Adipocyte (in vitro differentiated cells): ENCODE measurements at places on chromosomes 13 and 19.

- DNase-seq = no peak
Observed at GRCh38 chr19:58318297-58318696, 8.5 kb upstream of the ZSCAN22 start.

DNA sequence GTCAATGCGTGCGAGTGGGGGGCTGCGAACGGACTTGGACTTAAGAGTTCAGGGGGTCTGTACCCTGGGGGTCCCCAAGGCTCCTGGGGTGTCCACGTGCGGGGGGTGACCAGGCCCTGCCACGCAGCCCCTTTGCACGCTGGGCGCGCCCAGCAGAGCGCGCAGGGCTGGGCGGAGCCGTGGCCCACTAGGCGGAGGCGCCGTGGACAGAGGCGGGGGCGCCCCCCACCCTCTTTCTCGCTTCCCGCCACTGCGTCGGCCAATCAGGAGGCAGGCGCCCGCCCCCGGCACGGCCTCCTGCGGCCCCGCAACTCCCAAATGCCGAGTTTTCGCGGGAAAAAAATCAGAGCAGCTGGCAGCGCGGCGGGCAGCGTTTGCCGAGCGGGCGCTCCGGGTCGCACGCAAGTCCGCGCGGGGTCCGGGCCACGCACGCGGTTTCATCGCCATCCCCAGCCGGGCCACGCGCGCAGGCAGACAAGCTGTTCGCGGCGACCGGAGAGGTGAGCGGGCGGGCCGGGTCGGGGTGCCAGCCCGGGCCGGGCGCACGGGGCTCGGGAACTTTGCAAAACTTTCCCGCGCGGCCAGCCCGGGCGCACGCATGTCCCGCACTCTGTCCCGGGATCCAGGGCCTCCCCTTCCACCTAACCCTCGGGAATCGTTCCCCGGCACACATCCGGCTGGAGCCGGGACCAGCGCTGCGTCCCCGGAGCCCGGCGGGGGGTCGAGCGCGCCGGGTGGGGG lies at the start of gene UHRF1:
Gene UHRF1 (plus strand): TSS at position 346 of the 741 bp plus-strand sequence. CDS start 1,385 bp downstream, outside the sequence.
- no peak for DNase-seq

DNA sequence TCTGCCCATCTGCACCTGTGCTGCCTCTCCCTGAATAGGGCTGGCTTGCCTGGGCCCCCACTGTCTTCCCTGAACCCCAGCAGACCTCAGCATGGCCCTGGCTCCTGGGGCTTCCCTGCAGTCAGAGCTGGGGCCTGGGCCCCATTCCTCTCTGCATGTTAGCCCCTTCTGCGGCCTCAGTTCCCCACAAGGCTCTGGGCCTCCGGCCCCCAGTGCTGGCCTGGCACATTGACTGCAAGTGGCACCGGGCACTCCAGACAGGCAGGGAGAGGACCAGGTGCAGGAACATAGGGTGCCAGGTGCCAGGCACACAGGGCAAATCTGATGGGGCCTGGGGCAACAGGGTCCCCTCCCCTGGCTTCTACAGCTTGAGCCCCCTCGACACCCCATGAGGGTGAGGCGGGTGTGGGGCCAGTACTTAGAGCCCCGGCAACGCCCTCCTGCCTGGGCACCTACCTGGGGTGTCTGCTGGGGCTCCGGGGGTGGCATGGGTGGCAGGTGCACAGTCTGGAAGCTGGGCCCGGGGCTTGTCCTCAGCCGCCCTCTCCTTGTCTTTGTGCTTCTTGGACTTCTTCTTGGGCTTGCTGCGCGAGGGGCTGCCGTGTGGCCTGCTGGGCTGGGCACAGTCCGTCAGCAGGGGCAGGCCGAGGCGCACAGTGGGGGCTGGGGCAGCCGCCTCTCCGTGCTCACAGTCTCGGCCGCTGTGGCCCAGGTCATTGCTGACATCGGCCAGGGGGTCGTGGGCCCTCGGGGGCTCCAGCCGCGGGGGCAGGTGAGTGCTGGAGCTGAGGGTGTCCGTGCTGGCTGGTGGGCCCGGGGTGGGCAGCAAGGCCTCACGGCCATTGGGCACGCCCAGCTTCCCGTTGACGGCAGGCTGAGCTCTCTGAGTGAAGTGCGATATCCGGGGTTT lies 12.3 kb upstream of the ISYNA1 start:
- DNase-seq = no peak

GRCh38 chr19:3365836-3366752 lies at the start of gene NFIC:
TSS of gene NFIC (plus strand) at chr19:3366583. CDS start at chr19:3366637, 54 bp downstream.
- peak; percentile 87 for DNase-seq

DNA sequence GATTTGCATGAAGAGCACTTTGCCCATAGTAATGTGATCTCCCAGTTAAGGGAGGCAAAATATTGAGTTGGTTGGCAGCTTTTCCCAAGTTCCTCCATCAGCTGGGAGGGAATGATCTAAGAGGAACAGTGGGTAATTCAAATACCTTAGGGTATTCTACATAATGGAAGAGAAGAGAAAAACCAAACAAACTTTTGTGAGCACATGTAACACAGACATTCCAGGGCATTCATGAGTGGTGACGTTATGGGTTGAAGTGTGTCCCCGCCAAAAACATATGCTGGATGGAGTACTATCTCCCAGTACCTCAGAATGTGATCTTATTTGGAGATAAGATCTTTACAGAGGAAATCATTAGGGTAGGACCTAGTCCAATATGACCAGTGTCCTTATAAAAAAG lies 220.1 kb downstream of the FOXO1 start:
- DNase-seq = no peak

DNA sequence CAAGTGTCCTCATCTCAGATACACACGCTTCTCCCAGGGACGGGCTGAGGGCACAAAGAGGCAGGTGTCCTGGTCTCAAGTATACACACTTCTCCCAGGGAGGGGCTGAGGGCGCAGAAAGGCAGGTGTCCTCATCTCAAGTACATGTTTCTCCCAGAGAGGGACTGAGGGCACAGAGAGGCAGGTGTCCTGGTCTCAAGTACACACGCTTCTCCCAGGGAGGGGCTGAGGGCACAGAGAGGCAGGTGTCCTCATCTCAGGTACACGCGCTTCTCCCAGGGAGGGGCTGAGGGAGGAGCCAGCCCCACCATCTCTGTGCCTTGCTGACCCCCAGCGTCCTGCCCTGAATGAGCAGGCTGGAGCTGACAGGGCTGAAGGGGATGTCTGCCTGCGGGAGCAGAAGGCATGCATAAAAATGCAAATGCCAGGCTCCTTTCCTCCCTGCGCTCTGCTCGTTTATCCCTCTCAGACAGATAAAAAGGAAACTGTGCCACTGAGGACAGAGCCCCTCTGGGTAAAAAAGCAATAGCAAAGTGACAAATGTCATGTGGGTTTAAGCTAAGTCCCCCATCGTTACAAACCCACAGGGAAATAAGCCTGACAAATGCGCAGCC lies 96.1 kb upstream of the UQCRFS1 start:
- no peak for DNase-seq

- no peak for DNase-seq
Observed at GRCh38 chr13:71137101-71137500, 729.9 kb downstream of the DACH1 start.

DNA sequence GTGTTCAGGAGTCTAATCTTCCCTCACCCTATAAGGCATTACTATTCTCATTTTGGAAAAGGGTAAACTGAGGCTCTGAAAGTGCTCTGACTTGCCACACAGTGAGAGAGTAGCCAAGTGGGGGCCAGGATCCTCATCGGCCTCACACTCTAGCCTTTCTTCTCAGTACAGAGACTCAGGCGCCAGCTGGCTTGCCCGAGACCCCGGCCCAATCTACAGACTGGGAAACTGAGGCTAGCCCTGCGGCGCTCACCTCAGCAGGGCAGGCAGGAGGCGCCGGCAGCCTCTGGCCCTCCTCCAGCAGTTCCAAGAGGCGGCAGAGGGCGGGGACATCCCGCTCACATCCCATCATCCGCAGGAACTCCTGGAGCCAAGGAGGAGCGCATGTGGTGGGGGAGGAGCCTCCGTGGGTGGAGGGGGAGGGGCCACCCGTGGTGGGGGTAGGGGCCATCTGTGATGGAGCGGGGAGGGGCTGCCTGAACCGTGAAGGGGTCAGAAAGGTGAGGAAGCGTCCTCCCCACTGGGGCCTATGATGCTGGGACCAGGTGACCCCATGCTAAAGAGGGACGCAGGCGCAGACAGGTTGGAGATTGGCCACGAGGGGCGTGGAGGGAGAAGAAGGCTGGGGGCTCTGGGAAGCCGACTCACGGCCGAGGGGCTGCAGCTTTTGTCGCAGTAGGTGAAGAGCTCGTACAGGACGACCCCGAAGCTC lies 8.7 kb upstream of the INSL3 start:
- no peak for DNase-seq

GRCh38 chr13:24060993-24061392 lies 99.5 kb upstream of the SPATA13 start:
- no peak for DNase-seq

- DNase-seq = peak; percentile 21
Observed at GRCh38 chr13:45258334-45258675, 57.5 kb upstream of the KCTD4 start.

DNA sequence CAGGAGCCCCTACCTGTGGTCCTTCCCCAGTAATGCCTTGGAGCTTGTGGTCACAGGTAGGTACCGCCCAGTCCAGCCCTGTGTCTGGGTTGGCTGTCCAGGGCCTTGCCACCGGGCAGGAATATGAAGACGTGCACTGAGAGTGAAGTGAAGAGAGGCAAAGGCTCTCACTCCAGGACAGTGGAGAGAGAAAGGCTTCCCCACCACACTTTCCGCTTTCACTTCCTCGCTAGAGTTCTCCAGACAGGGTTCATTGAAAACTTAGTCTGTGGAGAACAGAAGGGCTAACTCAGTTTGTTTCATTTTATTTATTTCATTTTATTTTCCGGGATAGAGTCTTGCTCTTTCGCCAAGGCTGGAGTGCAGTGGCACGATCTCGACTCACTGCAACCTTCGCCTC lies 14.2 kb downstream of the FCAR start:
- DNase-seq = no peak

DNA sequence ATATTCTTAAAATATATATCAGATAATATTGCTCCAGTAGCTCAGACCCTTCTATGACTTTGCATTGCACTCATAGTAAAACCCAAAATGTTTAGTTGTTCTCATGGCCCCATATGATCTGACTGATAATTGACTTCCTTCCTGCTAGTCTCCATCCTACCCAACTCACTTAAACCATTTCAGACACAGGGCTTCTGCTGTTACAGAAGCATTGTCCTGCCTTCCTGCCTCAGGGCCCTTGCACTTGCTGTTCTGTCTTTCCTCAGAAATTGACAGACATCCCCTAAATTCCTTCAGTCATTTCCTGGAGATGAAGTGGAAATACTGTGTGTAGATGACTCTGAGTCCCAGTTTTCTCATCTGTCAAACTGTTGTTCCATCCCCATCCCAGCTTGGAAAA lies 19.7 kb downstream of the FBXL12 start:
- no peak for DNase-seq

DNA sequence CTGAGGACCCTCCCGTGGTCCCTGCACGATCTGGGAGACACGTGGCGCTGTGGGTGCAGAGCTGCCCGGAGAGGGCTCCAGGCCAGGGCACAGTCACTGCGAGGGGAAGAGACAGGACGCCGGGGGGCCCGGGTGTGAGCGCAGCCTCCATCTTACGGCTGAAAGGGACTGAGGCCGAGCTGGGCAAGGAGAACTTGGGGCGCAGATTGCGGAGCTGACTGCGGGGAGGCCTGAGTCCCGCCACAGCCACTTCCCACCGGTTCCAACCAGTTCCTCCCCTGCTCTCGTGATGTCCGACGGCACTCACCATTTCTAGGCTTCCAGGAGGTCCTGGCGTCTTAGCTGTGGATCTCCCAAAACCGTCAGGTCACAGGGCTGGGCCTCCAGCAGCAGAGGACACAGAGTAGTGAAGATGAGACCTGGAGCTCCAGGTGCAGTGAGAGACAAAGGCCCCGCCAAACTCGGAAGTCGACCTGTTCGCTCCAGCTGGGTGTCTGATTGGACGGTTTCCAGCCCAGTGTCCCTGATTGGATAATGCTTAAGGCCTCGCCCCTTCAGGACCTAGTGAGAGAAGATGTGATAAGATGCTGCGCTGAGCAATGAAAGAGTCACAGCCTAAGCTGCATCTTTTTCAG lies 4.8 kb upstream of the ZNF253 start:
- DNase-seq = no peak

GRCh38 chr19:46221981-46222610 lies 7.4 kb upstream of the IGFL1 start:
- peak; percentile 67 for DNase-seq

GRCh38 chr13:45063261-45063860 lies 56.9 kb upstream of the GTF2F2 start:
- no peak for DNase-seq

DNA sequence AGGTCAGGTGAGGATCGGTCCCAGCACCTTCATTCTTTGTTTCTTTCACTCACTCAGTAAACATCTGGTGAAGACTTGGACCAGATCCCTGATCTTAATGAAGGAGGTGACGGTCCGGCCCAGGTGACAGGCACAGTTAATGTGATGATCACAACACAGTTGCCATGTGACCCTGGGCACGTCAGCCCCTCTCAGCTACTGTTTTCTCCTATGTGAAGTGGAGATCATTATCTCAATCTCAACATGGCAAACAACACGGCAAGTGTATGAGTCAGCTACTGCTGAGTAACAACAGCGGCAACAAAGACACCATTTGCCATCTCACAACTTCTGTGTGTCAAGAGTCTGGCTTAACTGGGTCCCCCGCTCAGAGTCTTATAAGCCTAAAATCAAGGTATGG lies 74.6 kb downstream of the GNG7 start:
- no peak for DNase-seq

DNA sequence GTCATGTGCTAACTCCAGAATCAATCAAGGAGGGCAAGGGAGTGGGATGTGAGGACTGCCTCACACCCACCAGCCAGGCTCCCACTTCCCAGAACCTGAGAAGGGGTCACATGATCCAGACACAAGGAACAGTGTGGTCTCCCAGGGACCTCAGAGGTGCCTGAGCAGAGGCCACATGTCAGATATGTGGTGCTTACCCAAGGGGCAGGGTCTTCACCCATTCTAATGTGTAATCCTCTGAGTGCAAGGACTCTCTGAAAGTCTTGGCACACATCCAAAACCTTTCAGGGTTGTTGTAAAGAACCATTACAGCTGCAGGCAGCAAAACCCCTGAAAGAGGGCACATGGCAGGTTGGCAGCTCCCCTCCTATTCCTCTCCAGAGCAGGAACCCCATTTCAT lies 656.6 kb downstream of the UQCRFS1 start:
- no peak for DNase-seq

- DNase-seq = no peak
Observed at GRCh38 chr13:102236341-102236740, 165.5 kb downstream of the FGF14 start.

GRCh38 chr13:28685892-28686291 lies 27.0 kb downstream of the POMP start:
- no peak for DNase-seq

- DNase-seq = no peak
Observed at GRCh38 chr19:3313199-3313575, 53.2 kb upstream of the NFIC start.

- DNase-seq = no peak
Observed at GRCh38 chr13:73074014-73074413, 15.2 kb downstream of the KLF5 start.

GRCh38 chr19:32200312-32201038 lies 144.9 kb upstream of the ZNF507 start:
- no peak for DNase-seq

- DNase-seq = no peak
Observed at GRCh38 chr13:76397413-76397812, 488.8 kb downstream of the KCTD12 start.

- peak; percentile 86 for DNase-seq
Observed at GRCh38 chr13:50801087-50801931, 42.2 kb downstream of the DLEU7 start.

- no peak for DNase-seq
Observed at GRCh38 chr13:33079960-33080359, 63.7 kb downstream of the KL start.
